ENCODE measurements at places on chromosomes 13 and 19. TPM values are rescaled to one million over a fixed set of nuclear protein-coding genes. Genes with fewer than 3 reads are reported as not detected.

LIM2 gene
- total RNA-seq, result not detected

NRTN gene
- 0.42 TPM for total RNA-seq

OR7E24 gene
- total RNA-seq, result not detected

ZNF90 gene
- total RNA-seq, result 1.5 TPM

ZSWIM9 gene
- 5.3 TPM for total RNA-seq

LILRA5 gene
- 23.0 TPM for total RNA-seq

SLC35E1 gene
- 48.7 TPM for total RNA-seq

- DNase-seq, result no peak
Observed at GRCh38 chr13:67844574-67844973, 614.4 kb upstream of the PCDH9 start.

DNA sequence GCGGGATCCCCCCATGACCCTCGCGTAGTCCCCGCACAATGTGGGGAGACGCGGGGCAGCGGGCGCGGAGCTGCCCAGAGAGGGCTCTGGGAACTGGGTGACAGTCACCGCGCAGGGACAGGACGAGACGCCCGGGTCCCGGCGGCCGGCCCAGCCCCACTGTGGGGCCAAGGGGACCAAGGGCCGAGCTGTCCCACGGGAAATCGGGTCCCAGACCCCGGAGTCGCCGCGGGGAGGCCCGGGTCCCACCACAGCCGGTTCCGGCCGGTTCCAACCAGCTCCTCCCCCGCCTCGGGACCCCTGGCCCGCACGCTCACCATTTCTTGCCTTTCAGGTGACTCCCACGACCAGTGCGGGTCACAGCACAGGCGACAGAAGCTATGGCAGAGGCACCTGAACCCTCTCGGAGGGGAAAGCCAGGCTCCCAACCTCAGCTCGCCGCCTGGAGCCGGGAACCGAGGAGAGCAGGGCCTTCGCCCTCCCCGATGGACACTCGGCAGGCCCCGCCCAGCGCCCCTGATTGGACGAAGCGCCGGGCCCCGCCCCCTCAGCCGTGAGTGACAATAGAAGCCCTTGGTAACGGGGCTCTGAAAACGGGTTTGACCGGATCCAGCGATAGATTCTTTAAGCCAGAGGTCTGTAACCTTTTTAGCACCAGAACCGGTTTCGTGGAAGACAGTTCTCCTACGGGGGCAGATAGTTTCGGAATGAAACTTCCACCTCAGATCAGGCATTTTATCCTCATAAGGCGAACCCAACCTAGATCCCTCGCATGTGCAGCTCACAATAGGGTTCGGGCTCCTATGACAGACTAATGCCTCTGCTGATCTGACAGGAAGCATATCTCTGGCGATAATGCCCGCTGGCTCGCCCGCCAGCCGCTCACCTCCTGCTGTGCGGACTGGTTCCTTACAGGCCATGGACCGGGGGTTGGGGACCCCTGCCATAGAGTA is at the start of gene ZNF433:
Gene ZNF433, minus strand, starts transcription at position 460 of the 953 bp plus-strand sequence. Its CDS starts 140 bp downstream, at position 320.
- peak; percentile 94 for DNase-seq

- no peak for DNase-seq
Observed at GRCh38 chr13:43134868-43135267, 111.5 kb downstream of the DNAJC15 start.

GRCh38 chr13:79445968-79446645 is 34.8 kb upstream of the NDFIP2 start:
- no peak for DNase-seq

GRCh38 chr13:96848286-96848685 is 146.0 kb downstream of the OXGR1 start:
- DNase-seq, result no peak

GRCh38 chr19:7513809-7514642 is 1.9 kb upstream of the ZNF358 start:
- DNase-seq, result no peak

DNA sequence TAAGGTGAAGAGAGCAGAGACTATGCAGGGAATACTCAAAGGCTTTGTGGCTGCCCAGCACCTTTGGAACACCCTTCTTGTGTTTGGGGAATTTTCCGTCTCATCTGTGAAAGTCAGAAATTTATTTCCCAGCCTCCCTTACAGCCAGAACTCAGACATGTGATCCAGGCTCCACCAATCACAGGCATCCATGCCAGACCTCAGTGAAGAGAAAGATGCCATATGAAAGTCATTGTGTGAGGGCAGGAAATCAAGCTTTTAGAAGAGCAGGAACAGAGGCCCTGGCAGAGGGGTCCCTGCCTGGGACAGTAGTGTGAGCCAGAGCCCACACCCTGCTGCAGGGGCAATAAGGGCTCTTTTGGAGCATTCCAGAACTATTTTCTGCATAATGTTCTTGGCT is 12.1 kb downstream of the CCDC70 start:
- no peak for DNase-seq

- no peak for DNase-seq
Observed at GRCh38 chr13:103009051-103009840, 57.0 kb downstream of the SLC10A2 start.

- DNase-seq, result no peak
Observed at GRCh38 chr13:38528986-38529385, 157.9 kb upstream of the FREM2 start.

DNA sequence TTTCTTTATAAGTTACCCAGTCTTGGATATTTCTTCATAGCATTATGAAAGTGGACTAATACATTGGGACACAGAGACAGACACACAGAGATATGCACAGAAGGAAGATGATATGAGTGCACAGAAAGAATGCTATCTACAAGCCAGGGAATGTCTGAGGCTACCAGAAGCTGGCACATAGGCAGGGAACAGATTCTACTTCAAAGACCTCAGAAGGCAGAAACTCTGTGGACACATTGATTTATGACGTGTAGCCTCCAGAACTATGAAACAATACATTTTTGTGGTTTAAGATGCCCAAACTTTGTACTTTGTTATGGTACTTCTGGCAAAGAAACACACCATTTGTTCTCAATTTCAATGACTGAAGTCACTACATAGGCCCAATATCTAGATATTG is 556.7 kb downstream of the PCDH9 start:
- no peak for DNase-seq

DNA sequence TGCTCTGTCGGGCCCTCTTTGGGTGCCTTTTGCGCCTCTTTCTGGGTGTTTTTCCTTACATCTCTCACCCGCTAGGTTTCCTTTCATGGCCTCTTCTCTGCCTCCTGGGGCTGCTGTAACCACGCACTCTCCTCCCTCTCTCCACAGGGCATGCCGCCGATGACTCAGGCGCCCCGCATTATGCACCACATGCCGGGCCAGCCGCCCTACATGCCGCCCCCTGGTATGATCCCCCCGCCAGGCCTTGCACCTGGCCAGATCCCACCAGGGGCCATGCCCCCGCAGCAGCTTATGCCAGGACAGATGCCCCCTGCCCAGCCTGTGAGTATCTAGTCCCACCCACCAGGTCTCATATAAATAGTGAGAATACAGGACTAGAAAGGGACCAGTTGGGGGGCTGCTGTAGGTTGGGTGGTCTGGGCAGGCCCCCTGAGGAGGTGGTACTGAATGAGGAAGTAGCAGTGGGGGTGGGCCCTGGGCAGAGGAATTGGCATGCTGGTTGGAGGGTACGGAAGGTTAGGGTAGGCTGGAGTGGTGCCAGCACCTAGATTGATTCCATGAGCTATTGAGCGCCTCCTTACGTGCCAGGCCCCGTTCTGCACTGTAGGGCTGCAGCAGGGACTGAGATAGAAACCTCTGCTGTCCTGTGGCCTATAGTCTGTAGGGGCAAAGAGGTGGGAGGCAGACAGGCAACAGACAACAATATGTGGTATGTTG is 11.9 kb downstream of the SNRPA start:
- no peak for DNase-seq
